SK-N-MC (cell line): ENCODE measurements at places on chromosomes 16 and 17.

DNA sequence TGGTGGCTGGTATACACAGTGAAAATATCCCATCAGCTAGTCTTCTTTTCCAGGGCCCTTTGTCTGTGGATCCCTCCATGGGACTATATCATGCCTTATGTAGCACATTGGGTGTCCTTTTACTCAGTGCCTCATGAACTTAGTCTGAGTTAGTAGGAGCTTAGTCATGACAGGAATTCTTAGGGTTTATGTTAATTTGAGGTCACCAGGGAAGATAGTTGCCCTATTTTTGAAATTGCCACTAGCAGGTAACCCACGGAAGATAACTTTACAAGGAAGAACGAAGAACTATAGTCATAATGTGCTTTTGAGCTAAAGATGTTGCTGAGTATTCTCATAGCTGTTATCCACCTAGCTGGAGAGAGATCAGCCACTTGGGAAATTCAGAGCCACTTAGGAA is 14.8 kb upstream of the PLK1 start:
- no peak for DNase-seq

DNA sequence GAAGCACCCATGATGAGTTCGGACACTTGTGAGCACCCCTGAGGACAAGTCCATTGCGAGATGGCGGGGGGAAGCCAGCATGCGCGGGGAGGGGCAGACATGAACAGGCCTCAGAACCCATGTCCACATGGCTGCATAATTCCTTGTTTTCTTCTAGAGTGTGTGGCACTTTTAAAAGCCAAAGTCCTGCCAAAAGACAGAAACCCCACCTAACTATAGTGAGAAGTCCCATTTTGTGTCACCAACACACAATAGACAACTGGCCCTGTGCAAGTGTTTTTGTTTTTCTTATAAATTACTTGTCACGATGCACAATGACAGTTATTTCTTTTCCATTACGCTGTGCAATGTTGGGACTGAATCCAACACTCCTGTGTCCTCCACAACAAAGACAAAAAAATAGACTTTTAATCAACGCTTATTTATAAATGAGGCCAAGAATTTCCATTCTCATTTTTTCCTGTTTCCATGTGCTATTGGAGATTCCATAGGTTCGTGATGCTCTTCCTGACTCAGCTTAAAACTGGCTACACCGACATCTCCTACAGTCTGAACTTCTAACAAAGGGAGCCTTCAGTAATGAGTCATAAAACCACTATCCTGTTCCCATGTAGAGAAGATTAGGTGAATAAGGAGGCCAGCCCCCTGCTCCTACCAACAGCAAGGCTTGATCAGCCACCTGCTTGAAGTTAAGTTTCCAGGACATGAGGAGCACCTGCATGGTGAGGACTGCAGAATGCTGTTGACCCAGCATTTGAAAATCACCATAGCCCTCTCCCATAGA is 98.9 kb downstream of the ZNF423 start:
- no peak for DNase-seq

DNA sequence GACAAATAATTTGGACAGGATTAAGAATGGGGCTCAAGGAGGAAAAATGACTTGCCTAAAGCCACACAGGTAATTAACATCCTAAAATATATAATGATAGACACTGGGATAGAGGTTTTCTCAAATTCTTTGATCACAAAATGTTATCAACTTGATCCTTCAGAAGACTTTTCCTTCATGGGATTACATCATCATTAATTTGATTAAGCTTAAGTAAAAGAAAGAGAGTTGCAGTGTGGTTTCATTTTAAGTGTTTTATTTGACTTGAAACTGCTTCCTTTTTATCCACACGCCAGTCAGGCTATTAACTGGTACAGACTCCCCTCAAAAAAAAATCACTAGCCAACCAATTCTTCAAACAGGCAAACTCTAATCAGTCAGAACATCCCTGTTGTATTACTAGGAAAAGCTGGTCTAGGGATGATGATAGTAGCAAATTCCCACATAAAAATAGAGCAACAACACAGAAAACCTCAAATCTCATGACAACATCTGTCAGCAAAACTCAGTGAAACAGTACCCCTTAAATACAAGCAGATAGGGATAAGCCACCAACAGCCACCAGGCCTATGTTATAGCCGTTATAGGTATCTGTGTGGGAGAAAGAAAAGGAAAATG is 32.5 kb downstream of the AKAP10 start:
- DNase-seq, result no peak

DNA sequence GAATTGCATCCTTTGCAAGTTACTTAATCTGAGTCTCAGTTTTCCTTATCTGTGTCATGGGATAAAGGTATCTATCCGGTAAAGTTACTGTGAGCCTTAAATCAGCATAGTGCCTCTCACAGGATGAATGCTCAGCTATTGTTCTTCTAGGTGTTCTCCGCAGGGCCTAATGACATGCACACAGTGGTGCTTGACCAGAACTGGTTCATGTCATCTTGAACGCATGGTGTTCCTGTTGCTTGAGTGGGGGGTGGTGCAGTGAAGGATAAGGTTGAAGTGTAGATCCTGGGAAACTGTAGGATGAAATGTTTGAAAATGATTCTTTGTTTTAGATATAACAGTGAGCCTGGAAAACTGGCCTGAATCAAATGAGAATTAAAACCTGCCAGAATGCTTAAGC is 4.0 kb downstream of the KRT40 start:
- DNase-seq, result no peak

- DNase-seq, result no peak
Observed at GRCh38 chr17:45825792-45826191, 18.9 kb upstream of the SPPL2C start.
